Naive thymus-derived CD8-positive, alpha-beta T cell (primary cell): ENCODE measurements at places on chromosomes 7 and 10. TPM values are rescaled to one million over a fixed set of nuclear protein-coding genes. Genes with fewer than 3 reads are reported as not detected.

IDE gene
- total RNA-seq, result 29.0 TPM

- DNase-seq, result no peak
Measured at GRCh38 chr10:6615971-6616370, 35.9 kb upstream of the PRKCQ start.

GRCh38 chr10:14382022-14382421, 51.3 kb upstream of the FRMD4A start:
- peak; percentile 11 for DNase-seq

AGR2 gene
- not detected for total RNA-seq

DNA sequence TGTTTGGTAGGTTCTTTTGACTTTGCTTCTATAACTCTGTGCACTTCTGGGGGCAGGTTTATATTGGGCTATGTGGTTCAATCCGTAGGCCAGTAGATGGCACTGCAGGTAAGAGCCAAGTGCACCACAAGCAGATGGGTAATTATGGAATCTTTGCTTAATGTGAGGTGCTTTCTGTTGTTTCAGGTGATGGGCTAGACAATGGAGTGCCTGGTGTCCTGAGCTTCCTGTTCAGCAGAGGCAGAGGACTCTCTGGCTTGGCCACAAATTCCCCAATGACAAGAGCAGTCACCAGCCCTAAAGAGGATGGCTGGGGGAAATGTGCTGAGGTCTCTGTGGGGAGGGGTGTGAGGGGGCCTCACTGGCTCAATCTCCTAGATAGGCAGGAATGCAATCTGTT, 455.0 kb downstream of the CCSER2 start:
- DNase-seq, result no peak

DNA sequence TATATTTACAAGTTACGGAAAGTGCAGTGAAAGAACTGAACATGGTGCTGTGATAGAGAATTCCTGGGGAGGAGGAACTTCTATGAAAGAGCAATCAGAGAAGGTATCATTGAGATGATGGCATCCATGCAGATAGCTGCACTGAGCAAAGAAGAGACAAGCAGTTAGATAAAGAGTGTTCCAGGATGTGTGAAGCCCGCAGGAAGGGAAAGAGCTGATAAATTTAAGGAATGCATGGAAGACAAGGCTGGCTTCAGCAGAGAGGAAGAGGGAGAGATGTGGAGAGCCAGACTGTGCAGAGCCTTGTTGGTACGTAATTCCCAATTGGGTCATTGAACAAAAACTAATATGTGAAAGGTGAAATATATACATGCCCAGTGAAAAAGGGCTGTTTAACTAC, 538.9 kb downstream of the INHBA start:
- no peak for DNase-seq

GRCh38 chr7:17339952-17340351, 41.5 kb downstream of the AHR start:
- DNase-seq, result no peak

GRCh38 chr10:25107756-25108155, 67.0 kb upstream of the GPR158 start:
- DNase-seq, result no peak

DNA sequence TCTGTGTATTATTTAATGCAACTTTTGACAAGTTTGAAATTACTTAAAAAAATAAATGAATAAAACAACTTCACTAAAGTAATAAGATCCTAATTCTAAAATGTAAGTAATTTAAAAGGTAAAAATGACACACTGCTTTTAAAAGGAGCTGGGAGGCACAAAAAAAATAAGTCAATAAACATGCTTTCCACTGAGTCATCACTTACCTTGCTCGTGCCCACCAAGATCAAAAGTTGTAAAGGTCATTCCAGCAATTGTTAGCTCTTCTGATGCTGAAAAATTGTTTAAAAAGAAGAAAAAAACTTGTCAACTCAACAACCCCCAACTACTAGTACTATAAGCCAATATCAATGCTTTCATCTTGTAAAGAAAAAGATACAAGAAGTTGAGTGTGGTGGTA, 9.5 kb downstream of the SAR1A start:
- no peak for DNase-seq

DNA sequence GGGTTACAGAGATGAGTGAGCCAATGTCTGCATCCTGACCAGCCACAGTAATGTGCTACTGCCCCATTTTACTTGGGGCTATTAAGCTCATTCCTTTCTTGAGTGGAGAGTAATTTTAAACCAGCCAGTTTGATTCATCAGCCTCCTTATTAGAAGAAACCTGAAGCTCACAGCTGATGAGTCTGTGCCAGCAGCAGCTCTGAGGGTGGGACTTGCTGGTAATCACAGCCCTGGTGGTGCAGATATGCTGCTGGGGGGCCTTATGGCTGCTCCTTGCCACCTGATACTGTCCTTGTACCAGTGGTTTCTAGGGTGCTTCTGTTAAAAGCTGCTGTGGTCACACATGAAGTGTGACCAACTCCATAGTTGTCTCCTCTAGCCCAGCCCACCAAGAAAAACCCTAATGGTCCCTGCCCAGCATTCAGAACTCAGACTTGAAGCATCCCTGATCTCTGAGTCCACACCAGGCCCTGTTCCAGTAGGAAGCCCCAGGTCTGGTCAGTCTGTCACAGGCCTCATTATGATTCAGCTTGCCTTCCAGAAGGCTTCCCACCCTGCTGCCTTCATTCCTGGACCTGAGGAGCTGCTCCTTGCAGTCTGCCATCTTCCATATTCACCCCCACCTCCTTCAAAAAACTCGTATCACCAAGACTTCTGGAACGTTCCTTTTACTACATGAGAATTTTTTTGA, 28.9 kb upstream of the RBM20 start:
- DNase-seq, result no peak

GRCh38 chr10:71478813-71479365, 82.2 kb downstream of the CDH23 start:
- DNase-seq, result no peak

GRCh38 chr7:25953859-25954258, 198.1 kb upstream of the NFE2L3 start:
- no peak for DNase-seq

CLEC2L gene
- not detected for total RNA-seq

DNA sequence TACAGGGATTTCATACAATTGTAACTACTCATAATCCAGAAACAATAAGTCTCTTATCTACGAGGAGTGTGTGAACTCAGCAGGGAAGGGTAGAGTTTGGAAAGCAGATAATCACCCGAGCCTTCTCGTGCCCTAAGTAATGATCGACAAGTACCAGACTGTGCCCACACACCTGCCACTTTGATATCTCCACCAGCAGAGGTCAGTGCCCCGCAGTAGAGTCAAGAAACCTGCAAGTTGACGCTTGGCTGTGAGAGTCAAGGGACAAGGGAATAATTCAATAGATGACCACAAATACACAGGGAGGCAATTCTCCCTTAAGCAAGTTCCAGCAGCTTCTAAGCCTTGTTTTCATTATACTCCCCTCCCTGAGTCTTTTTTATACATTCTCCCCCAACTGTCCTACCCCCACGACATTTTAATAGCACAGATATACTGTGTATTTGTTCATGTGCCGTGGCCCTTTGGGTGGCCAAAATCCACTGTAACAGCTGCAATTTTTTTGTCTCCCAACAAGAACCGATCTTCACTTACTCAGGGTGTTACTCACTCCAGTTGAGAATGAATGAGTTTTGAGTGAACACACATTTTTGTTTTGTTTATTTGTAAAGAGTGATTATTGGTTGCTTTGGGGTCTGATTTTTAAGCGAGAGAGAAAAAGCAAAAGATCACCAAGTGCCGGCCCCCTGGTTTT, 106.9 kb upstream of the RHEB start:
- DNase-seq, result peak; percentile 11

GARS1 gene
- total RNA-seq, result 121 TPM

DNA sequence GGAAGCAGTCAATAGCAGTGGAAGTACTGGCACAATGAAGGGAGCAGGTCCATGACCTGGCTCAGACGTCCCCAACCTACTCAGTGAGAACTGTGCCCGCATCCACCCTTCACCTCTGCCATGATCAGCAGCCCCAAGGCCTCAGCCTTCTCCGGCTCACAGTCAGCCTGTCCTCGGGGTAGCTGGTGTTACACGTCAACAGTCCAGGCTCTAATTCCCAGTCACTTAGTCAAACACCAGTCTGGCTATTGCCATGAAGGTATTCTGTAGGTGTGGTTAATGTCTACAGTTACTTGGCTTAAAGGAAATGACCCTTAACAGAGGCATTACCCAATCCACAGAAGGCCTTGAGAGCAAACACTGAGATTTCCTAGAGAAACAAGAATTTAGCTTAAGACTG, 49.1 kb downstream of the GRB10 start:
- no peak for DNase-seq

GIMAP1 gene
- 119 TPM for total RNA-seq

- DNase-seq, result no peak
Measured at GRCh38 chr10:63192826-63193225, 59.7 kb downstream of the NRBF2 start.
